NCI-H2081 (cell line): ENCODE measurements at places on chromosomes 5 and 9.
A peak's percentile ranks its signal among the peaks of the same experiment; 100 is the strongest.

GRCh38 chr5:109652096-109652495, 37.6 kb upstream of the MAN2A1 start:
- DNase-seq, result no peak

- no peak for DNase-seq
These were observed 25.1 kb downstream of the VCAN start for GRCh38 chr5:83496626-83497025.

DNA sequence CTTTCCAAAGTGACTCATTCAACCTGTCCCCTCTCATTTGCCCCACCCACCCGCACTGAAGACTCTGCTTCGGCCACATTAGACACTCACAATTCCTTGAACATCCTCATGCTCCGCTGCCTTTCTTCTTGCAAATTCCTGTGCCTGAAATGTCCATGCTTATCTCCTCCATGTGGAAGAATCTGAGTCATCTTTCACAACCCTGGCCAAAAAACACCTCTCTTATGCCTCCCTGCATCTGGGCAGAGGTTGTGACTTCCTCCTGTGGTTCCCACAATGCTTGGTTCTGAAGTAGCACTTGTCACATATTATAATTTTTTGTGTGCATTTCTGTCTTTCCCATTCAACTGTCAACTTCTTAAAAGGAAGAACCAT, 238.6 kb downstream of the ENC1 start:
- no peak for DNase-seq

DNA sequence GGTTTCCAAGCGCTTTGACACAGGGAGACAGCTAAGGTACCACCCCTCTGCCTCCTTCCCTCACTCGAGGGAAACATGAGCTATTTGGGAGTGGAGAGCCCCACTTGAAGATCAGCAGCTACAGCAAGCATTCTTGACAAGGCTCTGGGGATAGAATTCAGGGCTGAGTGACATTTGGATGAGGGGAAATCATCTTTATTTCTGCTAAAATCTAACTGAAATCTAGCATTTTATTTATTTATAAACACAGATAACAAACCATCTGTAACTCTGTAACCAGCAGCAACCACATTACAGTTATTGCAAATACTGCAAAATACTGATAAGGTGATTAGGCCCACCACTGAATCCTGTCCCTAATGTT, 22.4 kb downstream of the RNF130 start:
- no peak for DNase-seq

GRCh38 chr5:141003791-141004611, 37.7 kb downstream of the PCDHAC2 start:
- peak; percentile 84 for DNase-seq

- DNase-seq, result no peak
These were observed 970 bp upstream of the ARRDC1 start for GRCh38 chr9:137604345-137605086.

GRCh38 chr9:89725271-89725670, 120.5 kb downstream of the GADD45G start:
- DNase-seq, result no peak

- DNase-seq, result no peak
These were observed 1.7 kb downstream of the KIF4B start for GRCh38 chr5:155015239-155015638.

- DNase-seq, result no peak
These were observed 162.1 kb downstream of the SMC2 start for GRCh38 chr9:104256031-104256695.

DNA sequence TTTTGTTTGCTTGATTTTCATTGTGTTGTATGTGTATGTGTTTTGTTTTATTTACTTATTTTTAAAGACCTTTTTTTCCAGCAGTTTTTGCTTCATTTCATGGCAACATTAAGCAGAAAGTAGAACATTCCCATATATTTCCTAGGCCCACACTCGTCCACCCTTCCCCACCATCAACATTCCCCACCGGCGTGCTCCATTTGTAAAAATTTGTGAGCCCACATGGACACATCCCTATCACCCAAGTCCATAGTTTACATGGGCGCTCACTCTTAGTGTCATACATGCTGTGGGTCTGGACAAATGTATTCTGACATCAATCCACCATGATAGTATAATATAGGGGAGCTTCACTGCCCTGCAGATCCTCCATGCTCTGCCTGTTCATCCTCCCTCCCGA, 133.8 kb downstream of the ADAMTS16 start:
- no peak for DNase-seq

- DNase-seq, result peak; percentile 28
These were observed 25.7 kb downstream of the PDGFRB start for GRCh38 chr5:150129813-150130492.

DNA sequence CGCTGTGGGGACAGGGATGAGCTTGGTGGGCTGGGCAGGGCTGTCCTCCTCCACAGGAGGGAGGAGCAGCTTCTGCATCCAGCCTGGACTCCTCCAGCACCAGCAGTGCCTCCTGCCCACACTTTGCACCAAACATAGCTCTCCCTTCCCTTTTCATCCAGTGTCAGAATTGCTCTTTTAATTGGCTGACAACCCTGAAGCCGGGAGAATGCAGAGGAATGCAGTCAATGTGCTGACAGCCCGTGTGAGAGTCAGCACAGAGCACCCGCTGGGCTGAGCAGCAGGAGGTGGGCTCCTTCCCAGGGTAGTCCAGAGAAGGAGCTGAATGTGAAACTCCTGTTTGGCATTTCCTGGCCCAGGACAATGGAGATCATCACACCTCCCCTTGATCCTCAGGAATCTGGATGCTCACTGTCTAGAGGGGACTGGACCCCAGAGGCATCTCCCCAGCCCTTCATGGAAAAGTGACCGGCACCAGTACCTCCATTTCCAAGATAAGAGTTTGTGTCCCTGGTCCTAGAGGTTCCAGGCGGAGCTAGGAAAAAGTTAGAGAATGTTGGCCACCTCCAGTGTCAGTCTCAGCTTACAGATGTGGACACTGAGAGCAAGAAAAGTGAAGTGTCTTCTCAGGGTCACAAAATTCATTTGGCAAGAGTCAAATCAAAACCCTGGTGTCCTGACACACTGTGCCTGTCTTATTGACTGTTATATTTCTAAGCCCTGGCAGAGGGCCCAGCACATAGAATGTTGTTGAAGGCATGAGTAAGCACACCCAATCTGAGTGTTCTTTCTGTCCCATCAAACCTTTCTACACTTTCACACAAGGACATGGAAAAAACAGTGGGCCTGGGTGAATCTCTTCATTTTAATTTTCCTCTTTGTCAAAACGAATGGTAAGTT, 202.1 kb downstream of the SNX18 start:
- no peak for DNase-seq

DNA sequence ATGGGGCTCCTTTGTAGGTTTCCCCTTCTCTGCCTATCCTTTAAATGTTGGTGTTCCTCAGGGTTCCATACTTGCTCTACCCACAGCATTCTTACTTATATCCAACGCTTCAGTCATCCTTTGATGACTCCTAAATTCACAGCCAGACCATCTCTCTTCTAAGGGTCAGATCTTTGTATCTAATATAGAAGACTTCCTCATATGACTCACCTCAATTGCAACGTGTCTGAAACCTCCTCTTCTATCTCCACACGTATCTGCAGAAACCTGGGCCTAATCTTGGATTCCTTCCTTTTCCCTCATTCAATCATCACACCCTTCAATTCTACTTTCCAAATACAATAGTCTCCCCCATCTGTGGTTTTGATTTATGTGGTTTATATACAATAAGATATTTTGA, 68.3 kb downstream of the HMGCR start:
- DNase-seq, result no peak

- no peak for DNase-seq
These were observed 324.8 kb downstream of the TMEM38B start for GRCh38 chr9:106019039-106019680.

GRCh38 chr5:147734894-147735293, 47.6 kb downstream of the JAKMIP2 start:
- peak; percentile 25 for DNase-seq

DNA sequence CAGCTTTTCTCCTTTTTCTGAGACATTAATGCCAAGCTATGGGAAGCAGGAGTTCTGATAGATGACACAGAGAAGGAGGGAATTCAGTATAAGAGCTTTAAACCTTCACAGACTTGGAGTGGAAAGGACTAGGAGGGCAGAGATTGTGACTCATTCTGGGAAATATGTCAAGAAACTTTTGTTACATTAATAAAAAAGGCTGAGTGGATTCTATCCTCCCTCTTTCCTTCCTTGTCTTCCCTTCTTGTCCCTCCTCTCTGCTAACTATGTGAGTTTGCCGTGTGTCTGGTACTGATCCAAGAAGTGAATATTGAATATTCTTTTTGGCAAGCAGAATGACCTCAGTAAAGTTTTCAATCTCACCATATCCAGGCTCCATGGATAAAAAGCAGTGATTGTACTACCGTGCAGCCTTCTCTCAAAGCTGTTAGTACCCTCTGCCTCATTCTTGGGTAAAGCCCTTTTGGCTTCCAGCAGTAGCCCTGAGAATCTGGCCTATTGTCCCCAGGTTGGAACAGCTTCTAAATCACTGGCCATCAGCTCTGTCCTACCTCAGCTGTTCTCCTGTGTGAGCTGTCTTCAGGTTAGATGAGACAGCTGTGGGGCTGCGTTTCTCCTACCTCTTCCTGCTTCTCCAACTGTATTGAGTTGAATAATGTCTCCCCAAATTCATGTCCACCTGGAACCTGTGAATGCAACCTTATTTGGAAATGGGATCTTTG, 73.9 kb downstream of the ATG10 start:
- DNase-seq, result no peak

DNA sequence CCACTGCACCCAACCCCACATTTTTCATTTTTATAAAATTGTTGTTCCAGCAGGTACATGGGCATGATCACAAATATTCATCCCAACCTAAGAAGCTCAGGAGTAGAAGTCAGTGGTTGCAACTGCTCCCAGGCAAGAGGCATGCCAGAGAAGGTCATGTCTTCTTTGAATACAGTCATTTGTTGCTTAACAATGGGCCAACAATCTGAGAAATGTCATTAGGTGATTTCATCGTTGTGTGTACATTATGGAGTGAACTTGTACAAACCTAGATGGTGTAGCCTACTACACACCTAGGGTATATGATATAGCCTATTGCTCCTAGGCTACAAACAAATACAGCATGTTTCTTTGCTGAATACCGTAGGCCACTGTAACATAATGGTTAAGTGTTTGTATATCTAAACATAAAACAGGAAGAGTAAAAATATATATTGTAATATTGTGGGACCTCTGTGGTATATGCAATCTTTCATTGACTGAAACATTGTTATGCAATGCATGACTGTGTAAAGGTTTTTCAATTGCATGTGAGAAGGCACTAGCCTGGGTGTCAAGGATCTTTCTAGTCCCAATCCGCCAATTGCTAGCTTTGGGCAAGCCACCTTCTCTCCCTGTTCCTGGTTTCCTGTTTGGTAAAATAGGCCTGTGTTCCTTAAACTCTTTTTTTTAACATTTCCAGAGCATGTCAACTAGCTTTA, 27.6 kb downstream of the ATP10B start:
- no peak for DNase-seq

GRCh38 chr5:130605234-130605633, 559.8 kb downstream of the HINT1 start:
- no peak for DNase-seq

DNA sequence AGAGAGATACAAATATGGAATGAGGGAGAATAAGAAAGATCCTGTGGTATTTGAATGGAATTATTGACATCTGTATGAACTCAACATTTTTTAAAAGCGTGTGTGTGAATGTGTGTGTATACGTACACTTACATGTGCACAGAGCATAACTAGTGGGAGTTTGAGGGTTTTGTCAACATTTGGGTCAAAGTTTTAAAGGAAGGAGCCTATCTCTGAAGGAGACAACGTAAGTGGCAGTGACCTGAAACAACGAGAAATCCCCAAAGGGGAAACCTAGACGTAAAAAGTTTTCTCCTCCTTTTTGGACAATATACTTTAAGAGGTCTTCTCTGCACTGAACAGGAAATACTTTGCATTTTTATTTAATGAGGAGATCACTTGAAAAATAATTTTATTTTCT, 40.2 kb upstream of the DTWD2 start:
- no peak for DNase-seq

- no peak for DNase-seq
These were observed 63.0 kb downstream of the C5orf15 start for GRCh38 chr5:133905424-133905823.

- no peak for DNase-seq
These were observed 80.3 kb downstream of the ADGRV1 start for GRCh38 chr5:90638878-90639277.

DNA sequence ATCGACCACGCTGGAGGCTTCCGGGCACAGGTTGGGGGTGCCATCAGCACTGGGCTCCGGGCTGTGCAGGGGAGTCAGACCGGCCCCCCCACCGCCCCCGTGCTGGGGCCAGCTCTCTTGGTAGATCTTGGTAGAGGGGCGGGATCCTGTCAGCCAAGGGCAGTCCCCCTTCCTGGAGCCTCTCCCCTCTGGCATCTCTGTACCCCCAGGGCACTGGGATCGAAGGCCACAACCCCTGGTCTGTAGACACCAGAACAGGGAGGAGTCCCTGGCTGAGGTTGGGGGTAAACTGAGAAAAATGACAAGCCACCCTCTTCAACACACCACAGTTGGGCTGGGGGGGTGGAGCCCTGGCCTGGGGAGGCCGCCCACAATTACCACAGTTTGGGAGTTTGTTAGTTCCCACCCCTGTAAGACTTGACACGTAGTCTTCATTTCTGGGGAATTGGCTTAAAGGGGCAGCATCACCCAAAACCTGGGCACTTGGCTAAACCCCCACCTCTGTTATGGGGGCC, 882 bp downstream of the CERCAM start:
- no peak for DNase-seq

DNA sequence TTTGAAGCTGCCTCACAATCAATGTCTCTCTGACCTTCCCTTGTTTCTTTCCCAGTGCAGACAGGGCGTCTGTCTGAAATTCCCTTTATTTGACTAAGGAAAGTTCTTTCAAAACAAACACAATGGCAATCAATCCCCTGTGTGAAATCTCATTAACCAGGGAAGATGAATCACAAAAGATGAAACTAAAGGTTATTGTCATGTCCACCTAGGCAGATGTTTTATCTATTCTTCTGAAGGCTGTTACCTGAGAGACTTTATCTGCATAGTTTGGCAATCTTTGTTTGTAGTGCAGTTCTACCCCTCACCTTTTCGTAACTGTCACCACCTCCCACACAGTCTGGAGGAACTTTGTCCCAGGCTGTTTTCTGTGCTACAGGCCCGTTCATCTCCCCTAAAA, 217.5 kb upstream of the RIOK2 start:
- DNase-seq, result no peak

- DNase-seq, result no peak
These were observed 157.4 kb upstream of the OTULINL start for GRCh38 chr5:14424011-14424685.

GRCh38 chr5:168307925-168308584, 16.6 kb downstream of the WWC1 start:
- DNase-seq, result no peak

- DNase-seq, result no peak
These were observed 29.1 kb downstream of the LMX1B start for GRCh38 chr9:126642839-126643238.

DNA sequence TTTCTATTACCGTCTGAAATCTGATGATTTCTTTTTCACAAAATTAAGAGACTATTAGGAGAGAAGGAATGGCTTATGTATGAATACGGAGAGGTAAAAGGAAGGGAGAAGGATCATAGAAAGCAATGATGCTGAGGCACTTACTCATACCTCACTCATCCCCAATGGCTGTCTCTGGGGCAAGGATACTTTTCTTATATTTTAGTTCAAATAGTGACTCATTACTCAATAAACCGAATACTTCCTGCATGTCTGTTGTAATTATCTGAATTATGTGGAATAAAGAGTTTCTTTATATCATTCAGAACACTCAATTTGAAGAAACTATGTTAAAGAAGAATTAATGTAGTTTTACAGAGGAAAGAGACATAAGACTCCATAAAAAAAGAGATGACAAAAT, 284.5 kb upstream of the NUDT12 start:
- no peak for DNase-seq
